D721Med (cell line): ENCODE measurements at places on chromosomes 2 and 18.

DNA sequence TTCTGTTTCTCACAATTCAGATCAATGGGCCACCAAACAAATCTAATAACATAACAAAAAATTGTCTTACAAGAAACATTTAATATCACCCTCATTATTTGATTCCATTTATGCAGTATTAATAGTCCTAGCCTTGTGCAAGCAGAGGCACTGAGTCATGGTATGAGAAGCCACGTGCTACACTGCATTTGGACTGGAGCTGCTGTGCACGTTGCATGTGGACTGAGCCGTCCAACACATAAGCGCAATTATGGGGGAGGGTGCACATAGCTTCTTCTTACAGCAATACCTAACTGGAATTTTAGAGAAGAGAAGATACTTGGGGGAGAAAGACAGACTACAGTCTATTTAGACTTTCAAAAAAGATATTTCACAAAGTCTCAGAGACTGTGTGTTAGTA lies 329.6 kb upstream of the ID2 start:
- no peak for DNase-seq

GRCh38 chr2:54088191-54088634 lies 27.2 kb upstream of the ACYP2 start:
- DNase-seq, result no peak

DNA sequence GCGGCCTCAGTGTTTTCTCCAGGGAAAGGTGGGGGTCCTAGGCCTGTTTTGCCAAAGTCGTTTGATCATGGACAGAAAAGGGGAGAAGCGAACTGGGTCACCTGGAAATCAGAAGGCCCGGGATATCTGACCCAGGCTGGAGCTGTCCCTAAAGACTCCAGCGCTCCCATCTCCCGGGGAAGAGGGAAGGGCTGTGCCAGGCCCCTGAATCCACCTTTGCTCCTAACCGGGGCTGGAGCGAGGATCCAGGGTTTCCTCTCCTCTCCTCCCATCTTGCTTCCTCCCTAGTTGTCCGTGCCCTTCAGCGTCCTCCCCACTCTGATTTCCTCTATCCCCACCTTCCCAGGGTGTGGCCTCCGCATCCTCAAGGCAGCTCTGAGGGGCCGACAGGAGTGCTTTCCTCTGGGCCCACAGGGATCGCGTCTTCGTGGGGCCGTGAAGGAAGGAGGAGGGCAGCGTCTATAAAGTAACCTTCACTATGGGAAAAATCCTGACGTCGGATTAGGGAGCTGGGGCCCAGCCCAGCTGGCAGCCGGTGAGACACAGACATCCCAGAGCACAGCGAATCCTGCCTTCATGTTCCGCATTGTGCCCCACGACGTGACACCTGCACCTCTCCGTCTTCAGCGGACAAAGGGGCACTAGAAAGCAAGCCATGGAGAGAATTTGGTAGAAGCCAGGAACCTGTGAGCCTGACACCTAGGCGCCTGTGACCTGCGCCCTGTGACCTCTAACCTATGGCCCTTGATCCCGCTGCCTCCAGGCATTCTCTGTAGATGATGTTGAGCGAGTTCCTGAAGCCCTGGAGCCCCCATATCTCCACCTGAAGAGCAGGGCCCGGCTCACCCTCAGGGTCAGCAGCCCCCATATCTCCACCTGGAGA lies 212.7 kb upstream of the SALL3 start:
- no peak for DNase-seq

DNA sequence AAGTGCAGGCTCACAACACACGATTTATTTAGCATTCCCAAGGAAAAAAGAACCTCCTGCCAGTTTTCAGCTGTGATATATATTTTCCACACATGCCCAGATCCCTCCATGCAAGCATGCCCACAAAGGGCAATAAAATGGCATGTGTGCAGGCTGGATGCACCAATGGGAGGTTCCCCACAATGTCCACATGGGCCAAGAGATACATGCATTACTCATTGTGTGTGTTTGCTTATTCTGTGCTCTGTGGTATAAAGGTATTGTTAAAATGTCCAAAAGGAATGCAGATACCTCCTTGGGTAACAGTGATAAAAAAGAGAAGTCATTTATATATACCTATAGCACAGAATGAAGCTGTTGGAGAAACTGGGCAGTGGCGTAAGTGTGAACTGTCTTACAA lies 207.4 kb downstream of the FHOD3 start:
- DNase-seq, result no peak

DNA sequence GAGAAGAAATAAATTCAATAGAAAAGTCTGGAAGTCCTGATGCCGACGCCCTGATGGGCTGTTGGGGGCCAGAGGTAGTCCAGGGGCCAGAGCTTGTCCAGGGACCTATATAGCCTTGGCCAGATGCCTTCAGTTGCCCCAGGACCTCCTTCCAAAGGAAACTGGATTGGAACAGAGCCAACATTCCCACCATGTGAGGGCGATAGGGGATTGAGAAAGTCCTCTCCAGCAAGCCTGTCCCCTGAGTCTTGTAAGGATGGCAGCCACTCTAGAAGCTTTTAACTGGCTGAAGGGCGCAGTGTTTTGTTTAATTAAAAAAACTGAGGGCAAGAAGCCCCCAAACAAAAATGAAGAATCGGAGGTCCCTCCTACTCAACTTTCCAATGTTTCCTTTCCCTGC lies 54.9 kb upstream of the CDCA7 start:
- no peak for DNase-seq

- DNase-seq, result no peak
Measured at GRCh38 chr2:215617060-215617824, 181.4 kb upstream of the FN1 start.

DNA sequence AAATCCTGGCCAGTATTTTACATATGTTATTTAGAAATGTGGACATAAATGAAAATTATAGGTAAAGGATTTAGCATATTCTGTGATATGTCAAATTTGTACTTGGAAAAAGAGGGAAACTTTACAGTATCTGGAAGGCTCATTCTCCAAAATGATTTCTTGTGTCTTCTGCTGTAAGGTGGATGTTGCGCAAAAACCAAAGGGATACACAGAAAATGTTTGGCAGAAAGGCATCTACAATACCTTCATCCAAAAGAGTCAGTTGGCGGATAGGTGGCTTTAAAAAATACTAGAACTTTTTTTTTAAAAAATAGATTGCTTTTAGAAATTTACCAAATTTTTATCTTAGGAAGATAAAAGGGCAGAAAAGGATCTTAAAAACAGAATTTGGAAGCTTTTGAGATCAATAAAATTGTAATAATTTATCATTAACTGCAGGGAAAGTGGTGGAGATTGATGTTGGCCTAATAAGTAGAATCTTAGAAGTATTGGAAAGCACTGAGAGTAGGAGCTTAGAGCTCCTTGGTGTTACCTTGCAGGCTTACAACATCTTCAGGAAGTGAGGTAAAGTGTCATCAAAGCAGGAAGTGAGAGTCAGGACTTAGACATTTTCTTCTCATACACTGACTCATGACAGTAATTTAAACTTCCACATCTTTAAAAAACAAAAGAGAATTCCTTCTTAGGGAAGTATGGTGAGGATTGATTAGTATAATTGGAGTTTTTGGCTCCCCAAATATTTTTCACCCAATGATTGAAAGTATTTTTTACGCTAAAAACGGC lies 2.1 kb downstream of the NABP1 start:
- no peak for DNase-seq

GRCh38 chr2:195697681-195698220 lies 40.7 kb downstream of the SLC39A10 start:
- no peak for DNase-seq

DNA sequence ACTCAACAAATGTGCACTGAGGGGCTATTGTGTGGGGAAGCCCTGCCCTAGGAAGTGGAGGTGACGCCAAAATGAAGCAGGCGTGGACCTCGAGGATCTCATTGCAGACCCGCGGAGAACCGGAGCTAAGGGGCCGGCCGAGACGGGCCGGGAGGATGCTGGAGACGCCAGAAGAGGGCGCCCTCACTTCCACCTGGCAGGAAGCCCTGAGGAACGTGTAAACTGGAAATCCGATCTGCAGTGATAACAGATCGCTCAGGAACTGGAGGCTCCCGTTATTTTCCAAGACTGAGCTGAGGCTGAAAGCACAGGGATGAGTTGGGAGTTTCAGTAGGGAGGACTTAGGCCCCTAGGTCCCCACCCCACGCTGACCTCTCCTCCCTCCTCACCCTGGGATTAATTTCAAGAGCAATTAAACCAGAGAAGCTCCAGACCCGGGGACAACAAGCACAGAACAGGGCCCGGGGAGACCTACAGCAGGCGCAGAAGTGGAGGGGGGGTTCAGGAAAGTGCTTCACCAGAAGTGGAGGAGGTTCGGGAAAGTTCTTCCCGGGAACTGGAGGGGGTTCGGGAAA lies 7.7 kb upstream of the COL6A3 start:
- no peak for DNase-seq

DNA sequence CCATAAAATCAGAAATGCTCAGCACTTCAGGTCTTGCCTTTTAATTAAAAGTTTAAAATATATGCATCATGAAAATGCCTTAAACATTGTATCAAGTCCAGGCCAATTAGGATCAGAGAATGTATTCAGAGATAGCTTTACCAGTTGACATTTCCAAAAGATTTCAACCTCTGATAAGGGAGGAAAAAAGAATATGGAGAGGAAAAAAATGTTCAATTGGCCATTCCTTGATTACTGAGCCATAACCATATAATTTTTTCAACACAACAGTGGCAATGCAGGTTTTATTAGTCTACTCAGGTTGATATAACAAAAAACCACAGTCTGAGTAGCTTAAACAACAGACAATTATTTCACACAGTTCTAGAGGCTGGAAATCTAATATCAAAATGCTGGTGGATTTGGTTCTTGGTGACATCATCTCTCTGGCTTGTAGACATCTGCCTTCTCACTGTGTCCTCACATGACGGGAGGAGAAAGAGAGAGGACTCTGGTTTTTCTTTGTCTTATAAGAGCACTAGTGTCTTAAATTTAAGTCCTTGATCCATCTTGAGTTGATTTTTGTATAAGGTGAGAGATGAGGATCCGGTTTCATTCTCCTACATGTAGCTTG lies 111.9 kb downstream of the IRS1 start:
- DNase-seq, result no peak

GRCh38 chr2:221243771-221244170 lies 328.3 kb downstream of the EPHA4 start:
- no peak for DNase-seq

DNA sequence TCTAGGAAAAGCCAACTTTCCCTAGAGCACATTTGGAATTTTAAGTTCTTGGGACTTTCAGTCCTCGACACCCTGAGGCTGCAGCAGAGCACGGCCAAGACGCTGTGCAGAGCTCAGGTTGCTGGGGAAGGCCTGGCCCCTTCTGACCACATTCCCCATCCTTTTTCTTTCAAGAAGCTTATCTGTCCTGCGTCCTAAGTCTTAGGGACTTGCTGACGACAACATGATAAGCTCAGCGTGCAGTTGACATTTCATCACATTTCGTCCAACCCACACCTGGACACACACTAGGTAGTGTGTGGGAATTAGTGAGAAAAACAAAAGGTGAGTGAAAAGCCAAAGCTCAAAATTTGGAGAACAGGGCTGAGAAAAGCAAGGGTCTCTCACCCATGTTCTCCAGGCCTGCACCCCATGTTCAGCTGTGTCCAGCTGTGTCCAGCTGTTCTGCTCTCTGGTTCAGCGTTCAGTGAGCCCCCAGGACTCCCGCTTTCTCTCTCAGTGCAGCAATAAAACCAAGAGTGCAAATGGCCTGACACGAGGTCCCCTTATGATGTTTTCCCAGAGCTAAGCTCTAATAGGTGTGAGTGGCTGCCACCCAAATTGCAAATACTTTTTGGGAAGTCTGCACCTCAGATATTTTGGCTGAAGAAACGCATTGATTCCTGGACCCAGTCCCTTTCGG lies 101.9 kb downstream of the RGPD3 start:
- no peak for DNase-seq

DNA sequence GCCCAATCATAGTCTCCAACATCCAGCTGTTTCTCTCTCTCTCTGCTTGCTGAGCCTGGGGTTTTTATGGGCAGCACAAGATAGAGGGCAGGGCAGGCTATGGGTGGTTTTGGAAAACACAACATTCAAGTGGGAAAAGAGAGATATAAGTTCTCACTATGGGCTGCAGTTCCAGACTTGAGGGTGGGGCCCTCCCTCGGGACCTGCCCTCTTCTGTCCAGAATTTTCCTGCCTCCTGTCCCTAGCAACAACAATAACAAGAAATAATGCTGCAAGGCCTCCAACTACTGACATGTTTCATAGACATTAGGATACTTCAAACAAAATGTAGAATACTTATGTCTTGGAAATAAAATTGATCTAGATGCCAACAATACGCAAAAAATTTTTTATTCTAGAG lies 107.8 kb downstream of the C18orf54 start:
- no peak for DNase-seq

GRCh38 chr2:38631976-38632375 lies 29.2 kb upstream of the HNRNPLL start:
- no peak for DNase-seq

GRCh38 chr2:40004336-40004735 lies 225.3 kb upstream of the THUMPD2 start:
- no peak for DNase-seq

DNA sequence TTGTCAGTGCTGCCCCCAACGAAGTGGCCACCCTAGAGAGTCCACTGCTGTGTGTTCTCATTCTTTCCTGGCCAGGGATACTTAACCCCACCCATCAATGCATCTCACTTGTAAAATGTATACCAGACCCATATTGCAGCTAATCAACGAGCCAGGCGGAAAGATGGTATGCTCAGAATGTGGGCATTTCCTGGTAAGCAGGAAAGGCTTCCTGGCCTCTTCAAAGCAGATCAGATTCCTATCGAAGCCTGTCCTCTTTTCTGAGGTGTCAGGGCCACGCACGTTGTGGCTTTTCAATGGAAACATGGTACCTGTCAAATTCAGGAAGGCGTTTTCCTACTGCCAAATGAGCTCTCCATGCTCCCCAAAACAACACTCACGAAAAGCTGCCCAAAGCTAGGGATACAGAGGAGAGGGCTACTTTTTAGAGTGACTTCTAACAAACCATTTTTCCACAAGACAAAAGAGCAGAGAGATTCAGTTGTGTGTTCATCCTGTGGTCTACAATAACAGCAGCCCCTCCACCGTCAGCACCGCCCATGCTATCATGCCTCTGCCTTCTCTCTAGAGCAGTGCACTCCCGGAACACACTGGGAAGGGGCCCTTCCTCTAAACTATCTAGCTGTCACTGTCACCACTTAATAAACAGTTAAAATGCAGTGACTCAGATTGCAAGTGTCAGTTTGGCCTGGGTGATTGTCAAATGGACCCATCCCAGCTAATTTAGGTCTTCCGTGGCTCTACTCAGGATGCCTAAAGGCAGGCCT lies 535.1 kb downstream of the RNF144A start:
- DNase-seq, result no peak
